HCT116 (cell line): ENCODE measurements at places on chromosomes 7 and 10.
A peak's percentile ranks its signal among the peaks of the same experiment; 100 is the strongest.

GRCh38 chr7:30074422-30075030 is 46.3 kb downstream of the PLEKHA8 start:
- peak; percentile 38 for DNase-seq

DNA sequence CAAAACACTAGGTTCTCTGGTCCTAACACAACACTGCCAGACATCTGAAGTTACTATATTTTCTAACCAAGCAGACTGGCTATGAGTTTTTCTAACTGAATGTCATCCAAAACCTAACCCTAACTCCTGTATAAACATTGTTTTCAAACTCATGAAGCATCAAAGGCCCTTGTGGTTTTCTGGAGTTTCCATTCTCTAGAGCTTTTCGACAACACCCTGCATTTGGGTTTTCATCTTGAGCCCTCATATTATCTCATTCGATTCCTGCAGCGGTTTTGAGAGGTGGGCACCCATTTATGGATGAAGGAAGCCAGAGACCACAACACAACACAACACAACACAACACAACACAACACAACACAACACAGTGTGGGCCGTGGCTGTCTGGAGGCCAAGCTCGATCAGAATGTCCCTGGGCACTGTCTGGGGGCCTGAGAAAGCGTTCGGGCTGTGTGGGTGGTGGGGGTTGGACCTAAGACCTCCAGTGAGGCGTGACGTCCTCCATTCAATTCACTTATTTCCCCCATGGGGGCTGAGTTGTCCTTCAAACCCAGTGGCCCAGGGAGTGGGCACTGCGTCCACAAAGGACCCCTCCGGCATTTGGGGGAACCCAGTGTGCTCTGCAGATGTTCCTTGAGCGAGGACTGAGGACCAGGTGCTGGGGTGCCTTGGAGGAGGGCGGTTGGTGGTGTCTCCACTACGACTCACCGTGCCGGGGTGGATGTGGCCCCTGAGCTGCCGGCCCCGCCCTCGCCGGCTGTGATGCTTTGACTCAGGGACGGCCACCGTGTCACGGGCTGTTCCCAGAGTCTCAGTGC is 490.4 kb downstream of the DNAJB6 start:
- no peak for DNase-seq

DNA sequence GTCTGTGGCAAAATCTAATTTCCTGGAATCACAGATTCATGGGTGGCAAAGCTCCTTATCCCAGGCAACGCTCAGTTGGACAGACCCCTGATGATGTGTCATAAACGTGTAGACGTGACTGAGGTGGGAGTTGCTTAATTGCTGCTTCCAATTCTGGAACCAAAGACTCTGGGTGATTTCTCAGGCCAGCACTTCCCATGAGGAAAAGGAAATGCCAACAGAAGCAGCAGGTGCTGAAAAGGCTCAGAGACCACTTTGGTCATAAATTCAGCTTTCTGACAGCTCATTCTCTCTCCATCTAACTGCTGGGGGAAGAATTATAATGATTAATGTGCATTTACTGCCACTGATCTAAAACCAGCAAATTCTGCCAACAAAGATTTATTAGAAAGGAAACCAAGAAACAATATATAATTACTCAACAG is 88.7 kb downstream of the OSBPL3 start:
- no peak for DNase-seq

- no peak for DNase-seq
Observed at GRCh38 chr10:75736889-75737579, 305.6 kb downstream of the LRMDA start.
